A673 (cell line): ENCODE measurements at places on chromosomes 7 and 10.

- no peak for DNase-seq
These were observed 331.7 kb downstream of the XPNPEP1 start for GRCh38 chr10:109591601-109592000.

GRCh38 chr10:128934492-128934891 lies 532.5 kb upstream of the MGMT start:
- no peak for DNase-seq

DNA sequence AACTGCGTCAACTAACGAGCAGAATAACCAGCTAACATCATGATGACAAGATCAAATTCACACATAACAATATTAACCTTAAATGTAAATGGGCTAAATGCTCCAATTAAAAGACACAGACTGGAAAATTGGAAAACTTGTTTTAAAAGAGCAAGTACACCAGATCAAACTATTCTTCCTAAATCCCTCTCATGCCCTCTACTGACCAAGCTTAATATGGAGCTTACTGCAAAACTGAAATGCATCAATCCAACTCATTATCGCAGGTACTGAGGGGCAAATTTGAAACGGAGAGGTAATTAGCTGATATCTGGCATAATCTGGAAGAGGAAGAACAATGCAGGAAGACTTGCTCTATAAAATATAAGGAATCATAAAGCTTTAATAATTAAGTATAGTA lies 1223.8 kb downstream of the NXPH1 start:
- no peak for DNase-seq

GRCh38 chr10:1193561-1193960 lies 137.4 kb downstream of the WDR37 start:
- DNase-seq, result no peak

DNA sequence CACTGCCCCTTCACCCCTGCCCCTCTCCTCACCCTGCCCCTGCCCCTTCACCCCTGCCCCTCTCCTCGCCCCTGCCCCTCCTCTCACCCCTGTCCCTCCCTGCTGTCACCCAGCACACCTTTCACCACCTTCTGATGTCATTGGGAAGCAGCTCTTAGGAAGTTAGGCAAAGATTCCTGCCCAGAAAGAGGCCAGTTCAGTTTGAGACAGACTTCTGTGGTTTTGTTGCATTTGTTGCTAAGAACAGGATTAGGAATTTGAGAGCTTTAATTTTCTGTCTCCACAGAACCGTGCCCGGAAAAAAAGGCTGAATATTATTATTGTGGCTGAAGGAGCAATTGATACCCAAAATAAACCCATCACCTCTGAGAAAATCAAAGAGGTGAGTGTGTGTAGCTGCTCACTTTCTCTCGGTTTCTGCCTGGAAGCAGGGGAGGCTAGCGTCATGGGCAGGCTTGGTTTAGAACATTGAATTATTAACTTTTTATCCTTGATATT lies 39.6 kb downstream of the PFKP start:
- no peak for DNase-seq

DNA sequence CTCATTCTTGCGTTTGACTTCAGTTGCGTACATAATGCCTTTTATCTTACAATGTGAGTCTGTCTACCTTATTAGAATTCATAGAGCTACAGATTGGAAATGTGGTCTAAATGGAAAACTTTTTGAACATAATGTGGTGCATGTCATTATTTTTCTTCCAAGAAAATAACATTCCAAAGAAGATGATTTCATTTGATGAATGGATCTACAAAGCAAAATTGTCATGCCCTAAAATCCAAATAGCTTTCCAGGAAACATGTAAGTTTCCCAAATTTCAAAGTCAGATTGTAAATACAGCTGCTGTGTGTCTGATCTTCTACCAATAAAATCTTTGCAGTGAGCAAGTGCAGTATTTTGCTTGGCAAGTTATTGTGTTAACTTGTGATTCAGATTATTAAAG lies 101.8 kb upstream of the FZD8 start:
- DNase-seq, result no peak

- DNase-seq, result no peak
These were observed 210.0 kb upstream of the KLF14 start for GRCh38 chr7:130943981-130944380.

- no peak for DNase-seq
These were observed 91.6 kb downstream of the HTR5A start for GRCh38 chr7:155161690-155162089.

DNA sequence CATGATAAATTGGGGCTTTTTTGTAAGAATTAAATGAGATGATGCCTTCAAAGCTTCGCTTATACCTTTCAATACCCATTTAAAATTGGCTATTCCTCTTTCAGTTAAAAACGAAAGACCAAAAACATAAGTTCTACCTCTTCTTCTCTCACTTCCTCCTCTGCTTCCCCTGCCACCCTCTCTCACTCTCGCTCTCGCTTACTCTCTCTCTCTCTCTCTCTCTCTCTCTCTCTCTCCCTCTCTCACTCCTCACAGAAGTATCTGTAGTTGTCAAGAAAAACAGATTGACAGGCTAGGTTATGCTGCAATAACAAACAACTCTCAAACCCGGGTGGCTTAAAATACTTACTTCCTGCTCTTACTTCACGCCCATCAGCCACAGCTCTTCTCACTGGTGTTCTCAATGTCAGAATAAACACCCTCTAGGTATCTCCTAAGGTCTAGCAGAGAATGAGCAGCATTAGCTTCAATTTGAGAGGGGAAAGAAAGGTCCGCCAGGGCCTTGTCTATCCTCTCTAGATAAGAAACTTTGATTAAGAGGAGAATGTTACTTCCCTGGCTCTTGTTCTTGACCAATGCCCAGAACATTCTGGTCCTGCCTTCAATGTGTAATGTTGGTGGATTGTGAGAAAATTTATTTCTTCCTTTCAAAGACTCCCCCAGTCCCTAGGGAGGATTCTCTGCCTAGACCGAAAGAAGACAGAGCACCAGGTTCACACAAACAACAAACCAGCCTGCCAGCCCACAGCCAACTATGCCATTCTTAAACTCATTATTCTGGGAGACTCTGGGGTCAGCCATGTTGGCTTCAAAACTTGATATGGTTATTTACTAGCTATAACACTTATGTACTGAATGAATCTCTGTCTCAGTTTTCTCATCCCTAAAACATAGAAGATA lies 1028.7 kb downstream of the XPNPEP1 start:
- no peak for DNase-seq

- DNase-seq, result no peak
These were observed 7.6 kb downstream of the SEMA4G start for GRCh38 chr10:100976906-100977305.

- no peak for DNase-seq
These were observed 74.3 kb downstream of the RNLS start for GRCh38 chr10:88508796-88509195.

- no peak for DNase-seq
These were observed 298.3 kb downstream of the RPS24 start for GRCh38 chr10:78332012-78332411.
